Mesenchymal stem cell (in vitro differentiated cells and primary cell): ENCODE measurements at places on chromosomes 2 and 18.

GRCh38 chr2:120238728-120239487, 13.7 kb upstream of the RALB start:
- peak; percentile 77 for DNase-seq

DNA sequence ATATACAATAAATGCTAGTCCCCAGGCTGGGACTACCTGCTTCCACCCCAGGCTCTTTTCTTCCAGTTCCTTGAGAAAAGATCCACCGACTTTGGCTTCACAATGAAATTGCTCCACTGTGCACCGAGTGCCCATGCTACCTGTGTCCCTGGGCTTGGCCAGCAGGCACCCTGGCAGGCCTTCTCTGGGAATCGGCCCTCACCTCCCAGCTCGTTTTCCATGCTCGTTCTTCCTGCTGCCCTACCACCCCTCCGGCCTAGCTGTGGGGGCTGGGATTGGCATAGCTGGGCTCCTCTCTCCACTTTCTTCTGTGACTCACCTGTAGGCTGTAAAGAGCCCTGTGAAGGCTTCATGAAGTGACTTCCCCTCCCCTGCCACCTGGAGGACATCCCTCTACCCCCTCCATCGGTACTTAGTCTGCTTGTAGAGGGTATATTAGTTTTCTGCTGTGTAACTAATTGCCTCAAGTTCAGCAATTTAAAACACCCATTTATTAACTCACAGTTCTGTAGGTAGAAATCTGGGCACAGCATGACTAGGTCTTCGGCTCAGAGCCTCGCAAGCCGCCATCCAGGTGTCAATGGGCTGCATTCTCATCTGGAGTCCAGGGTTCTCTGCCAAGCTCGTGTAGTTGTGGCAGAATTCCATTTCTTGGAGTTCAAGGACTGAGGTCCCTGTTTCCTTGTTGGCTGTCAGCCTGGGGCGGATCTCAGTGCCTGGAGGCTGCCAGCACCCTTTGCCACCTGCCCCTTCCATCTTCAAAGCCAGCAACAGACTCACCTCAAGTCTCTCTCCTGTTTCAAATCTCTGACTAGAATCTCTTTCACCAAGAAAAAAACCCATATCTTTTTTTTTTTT, 57.6 kb downstream of the DPYSL5 start:
- DNase-seq: no peak

DNA sequence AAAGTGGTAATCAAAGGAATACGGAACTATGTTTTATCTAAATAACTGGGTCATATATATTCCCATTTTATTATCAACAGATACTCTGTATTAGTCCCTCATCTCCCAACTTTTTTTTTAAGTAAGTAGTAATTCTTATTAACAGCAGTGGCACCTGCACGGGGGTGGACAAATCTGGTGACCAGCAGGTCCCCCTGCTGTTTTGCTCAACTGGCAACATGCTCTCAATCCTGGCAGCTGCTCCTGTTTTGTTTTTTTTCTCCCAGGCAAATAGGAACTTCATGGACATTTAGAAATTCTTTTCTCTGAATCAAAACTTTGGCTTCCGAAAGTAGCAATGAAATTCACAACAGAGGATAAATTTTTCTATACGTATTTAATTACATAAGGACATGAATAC, 193.5 kb downstream of the SS18 start:
- no peak for DNase-seq

DNA sequence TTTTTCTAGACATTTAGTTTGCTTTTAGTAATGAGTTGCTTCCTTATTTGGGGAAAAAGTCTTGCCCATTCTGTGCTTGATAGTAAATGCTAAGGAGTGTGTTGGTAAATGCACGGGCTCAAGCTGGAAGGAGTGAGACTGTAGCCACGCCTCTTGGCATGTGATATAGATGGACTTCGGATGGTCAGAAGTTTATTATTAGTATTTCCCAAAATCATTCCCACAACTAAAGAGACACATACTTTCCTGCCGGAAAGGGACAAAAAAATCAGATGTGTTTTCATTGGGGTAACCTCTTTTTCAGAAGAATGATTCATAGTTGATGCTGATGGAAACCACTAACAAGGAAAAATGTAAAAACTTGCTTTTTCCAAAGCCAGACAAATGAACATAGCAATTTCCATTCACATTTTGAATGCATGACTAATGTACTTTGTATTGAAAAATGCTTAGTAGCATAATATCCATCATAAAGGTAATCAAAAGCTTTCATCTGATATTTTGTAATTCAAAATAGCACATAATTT, 133.2 kb downstream of the ZNF532 start:
- peak; percentile 85 for DNase-seq

GRCh38 chr2:233798335-233799086, 20.4 kb downstream of the MROH2A start:
- no peak for DNase-seq

GRCh38 chr2:240299710-240300068, 135.8 kb upstream of the GPC1 start:
- DNase-seq: no peak

DNA sequence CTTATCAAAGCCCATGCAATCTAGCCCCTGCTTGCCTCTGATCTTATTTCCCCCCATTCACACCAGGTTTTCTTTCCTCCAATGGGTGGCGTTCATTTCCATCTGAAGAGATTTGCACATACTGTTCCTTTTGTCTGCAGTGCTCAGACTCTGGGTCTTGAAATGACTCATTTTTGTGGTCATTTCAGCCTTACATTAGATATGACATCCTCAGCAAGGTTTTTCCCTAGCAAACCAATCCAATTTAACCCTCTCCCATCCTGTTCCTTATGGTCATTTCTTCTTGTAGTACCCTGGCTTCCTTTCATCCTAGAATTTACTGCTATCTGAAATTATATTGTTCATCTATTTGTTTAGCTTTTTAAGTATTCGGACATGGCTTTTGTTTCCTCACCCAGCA, 42.5 kb upstream of the SCN1A start:
- peak; percentile 9 for DNase-seq

GRCh38 chr2:128500138-128500800, 181.6 kb upstream of the HS6ST1 start:
- DNase-seq: no peak

DNA sequence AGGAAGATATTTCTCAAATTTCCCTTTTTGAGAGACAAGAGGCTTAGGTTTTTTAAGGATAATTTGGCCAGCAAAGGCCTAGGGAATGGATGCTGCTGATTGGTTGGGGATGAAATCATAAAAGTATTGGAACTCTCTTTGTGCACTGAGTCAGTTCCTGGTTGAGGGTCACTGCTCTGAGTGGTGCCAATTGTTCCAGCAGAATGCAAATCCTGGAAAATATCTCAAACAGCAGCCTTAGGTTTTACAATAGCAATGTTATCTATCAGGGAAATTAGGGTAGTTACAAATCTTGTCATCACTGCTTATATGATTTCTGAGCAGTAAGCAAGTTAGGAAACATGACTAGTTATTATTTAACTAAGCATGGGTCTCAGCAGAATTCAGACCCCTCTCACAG, 96.2 kb downstream of the RAD51AP2 start:
- DNase-seq: no peak

DNA sequence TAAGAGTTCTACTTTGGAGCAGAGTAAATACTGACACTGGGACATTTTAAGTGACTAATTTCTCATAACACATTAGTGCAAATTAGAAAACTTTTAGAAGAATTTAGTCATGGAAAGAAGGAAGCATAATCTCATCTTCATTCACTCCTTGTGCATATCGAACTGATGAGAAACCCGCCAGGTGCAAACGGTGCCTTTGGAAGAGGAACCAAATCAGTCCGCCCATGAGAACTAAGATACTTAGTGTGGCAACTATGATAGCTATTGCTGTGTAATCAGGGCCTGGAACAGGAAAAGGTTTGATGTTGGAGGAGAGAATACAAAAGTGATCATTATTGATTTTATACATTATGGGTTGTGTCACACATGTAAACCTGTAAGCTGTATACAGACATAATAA, 6.9 kb upstream of the CD302 start:
- DNase-seq: no peak

GRCh38 chr18:46297621-46298020, 193.4 kb downstream of the HAUS1 start:
- DNase-seq: no peak

DNA sequence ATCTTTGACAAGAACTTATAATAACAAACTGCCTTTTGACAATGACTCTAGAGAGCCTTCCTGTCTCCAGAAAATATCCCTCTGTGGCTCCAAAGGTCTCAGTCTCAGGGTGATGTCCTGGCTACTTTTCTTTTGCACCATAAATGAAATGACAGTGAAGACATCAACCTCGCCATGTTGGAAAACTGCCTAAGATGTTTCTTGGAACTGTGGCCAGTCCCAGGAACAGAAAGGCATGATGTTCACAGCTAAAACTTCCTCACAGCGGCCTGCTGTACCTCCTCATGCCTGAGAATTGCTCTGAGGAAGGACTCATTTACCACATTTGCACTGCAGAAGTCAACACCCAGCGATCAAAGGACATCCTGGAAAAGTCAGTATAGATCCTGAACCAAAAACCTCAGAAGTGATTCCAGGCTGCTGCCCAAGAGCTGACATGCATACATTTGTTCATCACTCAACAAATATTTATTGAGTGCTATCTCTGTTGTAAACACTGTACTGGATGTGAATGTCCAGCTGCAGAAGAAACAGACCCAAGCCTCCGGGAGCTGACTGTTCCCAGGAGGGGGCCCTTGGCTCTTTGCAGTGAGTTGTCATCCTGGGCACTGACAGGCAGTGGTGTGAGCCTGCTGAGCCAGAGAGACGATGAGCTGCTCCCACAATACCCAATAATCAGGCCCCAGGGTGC, 64.3 kb upstream of the ACSL3 start:
- DNase-seq: peak; percentile 86

GRCh38 chr18:59681521-59682004, 15.7 kb downstream of the CCBE1 start:
- no peak for DNase-seq

- no peak for DNase-seq
Observed at GRCh38 chr2:71426721-71427120, 26.6 kb upstream of the DYSF start.

DNA sequence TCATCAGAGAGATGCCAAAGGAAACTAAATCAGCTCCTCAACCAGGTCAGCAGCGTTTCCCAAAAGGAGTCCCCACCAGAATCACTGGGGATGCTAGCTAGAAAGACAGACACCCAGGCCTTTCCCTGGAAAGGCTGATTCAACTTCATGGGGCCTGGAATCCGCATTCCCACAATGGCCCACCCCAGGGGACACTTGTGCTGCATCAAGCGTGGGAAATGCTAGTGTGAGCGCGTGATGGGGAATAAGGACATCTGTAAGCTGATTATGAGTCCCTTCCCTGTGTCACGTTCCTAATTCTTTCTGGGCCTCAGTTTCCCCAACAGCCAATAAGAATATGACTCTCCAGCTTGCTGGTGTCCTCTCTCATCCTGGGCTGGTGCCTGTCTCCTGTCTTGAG, 2.2 kb upstream of the WNT10A start:
- no peak for DNase-seq

DNA sequence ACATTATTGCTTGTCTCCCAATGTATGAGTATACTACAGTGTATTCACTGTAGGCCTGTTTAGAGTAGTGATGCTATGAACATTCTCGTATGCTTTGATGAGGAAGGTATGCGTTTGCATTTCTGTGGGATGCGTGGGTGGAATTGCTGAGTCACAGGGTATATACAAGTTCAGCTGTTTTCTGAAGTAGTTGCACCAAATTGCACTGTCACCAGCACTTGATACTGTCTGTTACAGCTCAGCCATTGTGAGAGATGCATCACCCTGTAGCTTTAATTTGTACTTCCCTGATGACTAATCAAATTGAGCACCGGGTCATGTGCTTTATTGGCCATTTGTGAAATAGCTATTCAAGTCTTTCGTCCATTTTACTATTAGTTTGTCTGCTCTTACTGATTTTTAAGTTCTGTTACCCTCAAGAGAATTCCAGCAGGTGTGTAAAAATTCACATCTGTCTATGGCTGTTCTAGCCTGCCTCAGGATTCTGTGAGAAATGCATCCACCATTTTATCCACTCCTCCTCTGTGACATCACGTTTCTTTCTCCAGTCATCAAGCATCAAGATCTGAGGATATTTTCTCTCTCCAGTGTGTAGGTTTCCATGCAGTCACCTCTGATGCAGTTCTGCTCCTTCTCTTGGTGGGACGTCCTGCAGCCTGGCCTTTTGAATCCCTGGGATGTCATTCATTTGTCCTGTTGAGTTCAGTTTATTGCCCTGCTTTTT, 72.5 kb downstream of the DGKD start:
- DNase-seq: peak; percentile 92

- no peak for DNase-seq
Observed at GRCh38 chr2:237451643-237452469, 35.2 kb upstream of the MLPH start.

GRCh38 chr2:273333-273732, 8.6 kb downstream of the ACP1 start:
- DNase-seq: no peak

- DNase-seq: no peak
Observed at GRCh38 chr2:240131296-240131695, 4.8 kb downstream of the COPS9 start.

DNA sequence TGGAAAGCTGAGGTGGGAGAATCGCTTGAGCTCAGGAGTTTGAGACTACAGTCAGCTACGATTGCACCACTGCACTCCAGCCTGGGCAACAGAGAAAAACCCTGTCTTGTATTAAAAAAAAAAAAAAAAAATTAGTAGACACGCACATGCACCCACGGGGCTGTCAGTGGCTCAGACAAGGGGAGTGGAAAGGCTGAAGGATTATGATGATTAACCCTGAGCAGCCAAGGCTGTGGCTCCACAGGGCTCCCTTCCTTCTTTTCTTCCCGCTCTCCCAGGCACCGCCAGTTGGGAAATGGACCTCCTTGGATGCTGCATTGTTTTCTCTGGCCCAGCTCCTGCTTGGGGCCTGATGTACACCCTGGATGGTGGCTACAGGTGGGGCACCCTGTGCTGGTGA, 49.0 kb upstream of the RAB6C start:
- DNase-seq: no peak

DNA sequence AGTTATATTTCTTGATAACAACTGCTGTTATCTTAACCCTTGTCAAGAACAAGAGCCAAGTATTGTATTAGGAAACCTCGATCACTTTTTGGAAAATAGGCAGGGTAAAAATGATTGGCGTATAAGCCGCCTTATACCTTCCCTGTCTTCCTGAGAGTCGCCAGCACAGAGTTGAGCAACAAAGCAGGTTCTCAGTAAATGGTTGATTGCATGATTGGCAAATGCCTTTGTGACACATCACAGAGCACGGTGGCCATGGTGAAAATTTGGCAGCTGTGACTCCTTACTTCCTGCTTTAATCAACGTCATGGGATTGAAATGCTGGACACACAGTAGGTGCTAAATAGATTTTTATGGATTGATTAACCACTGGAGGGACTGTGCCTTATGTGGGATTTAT, 3.9 kb upstream of the KLHL29 start:
- DNase-seq: peak; percentile 78

- no peak for DNase-seq
Observed at GRCh38 chr2:147630585-147630984, 214.2 kb upstream of the ACVR2A start.
